ENCODE measurements at places on chromosomes 13 and 19. TPM values are rescaled to one million over a fixed set of nuclear protein-coding genes. Genes with fewer than 3 reads are reported as not detected.

ZNF442 gene
- total RNA-seq = 3.5 TPM

DNA sequence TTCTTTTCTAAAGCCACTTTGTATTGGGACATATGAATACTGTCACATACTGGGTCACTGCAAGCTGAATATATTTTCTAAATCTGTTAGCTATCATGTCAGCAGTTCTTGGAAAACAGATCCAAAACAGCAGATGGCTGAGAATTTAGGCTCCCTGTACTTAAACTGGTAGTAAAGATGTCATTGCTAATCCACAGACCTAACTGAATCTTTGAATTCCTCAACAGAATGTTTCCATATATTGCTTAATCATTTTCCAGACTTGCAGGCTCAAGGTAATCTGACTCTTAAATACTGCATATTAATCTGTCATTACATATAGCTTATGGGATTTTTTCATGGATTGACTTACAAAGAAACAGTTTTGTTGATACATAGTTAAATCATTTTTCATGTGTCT lies 639.0 kb upstream of the KLHL1 start:
- no peak for DNase-seq
- H3K4me3 ChIP-seq = no peak overlapping the region
- no peaks in the 10 kb centered on the region for H3K36me3 ChIP-seq
- no peaks in the 10 kb centered on the region for H3K4me1 ChIP-seq
- H3K27ac ChIP-seq = no peak overlapping the region
- H3K27me3 ChIP-seq = no peaks in the 10 kb centered on the region

GRCh38 chr13:106348075-106348840 lies 187.2 kb downstream of the EFNB2 start:
- H3K4me3 ChIP-seq = no peak overlapping the region
- no peaks in the 10 kb centered on the region for H3K4me1 ChIP-seq
- peaks cover 11% of the 10 kb centered on the region for H3K27me3 ChIP-seq
- no peaks in the 10 kb centered on the region for H3K36me3 ChIP-seq
- no peak for DNase-seq
- no peak overlapping the region for H3K27ac ChIP-seq

GRCh38 chr19:19062454-19063182 lies 1.2 kb upstream of the SLC25A42 start:
- H3K4me3 ChIP-seq = peak overlapping the region; percentile 76
- no peak for DNase-seq
- H3K27me3 ChIP-seq = no peaks in the 10 kb centered on the region
- peaks cover 4% of the 10 kb centered on the region for H3K36me3 ChIP-seq

- no peak overlapping the region for H3K4me3 ChIP-seq
- no peaks in the 10 kb centered on the region for H3K36me3 ChIP-seq
- H3K4me1 ChIP-seq = peaks cover 3% of the 10 kb centered on the region
- DNase-seq = no peak
- H3K27ac ChIP-seq = no peak overlapping the region
These were observed 33.2 kb upstream of the RFC3 start for GRCh38 chr13:33784738-33785137.

SLC8A2 gene
- not detected for total RNA-seq

GRCh38 chr19:46639358-46640182 lies 3.6 kb upstream of the GNG8 start:
- H3K27me3 ChIP-seq = no peaks in the 10 kb centered on the region
- peaks cover 42% of the 10 kb centered on the region for H3K4me1 ChIP-seq
- DNase-seq = no peak
- H3K4me3 ChIP-seq = peak overlapping the region; percentile 69
- H3K27ac ChIP-seq = no peak overlapping the region
- no peaks in the 10 kb centered on the region for H3K36me3 ChIP-seq

HPN gene
- 0.41 TPM for total RNA-seq

- H3K4me3 ChIP-seq = peak overlapping the region; percentile 65
- H3K36me3 ChIP-seq = peaks cover 4% of the 10 kb centered on the region
- no peak overlapping the region for H3K27ac ChIP-seq
These were observed 512 bp downstream of the CC2D1A start for GRCh38 chr19:13906521-13906904.

- no peak for DNase-seq
- no peak overlapping the region for H3K4me3 ChIP-seq
- H3K4me1 ChIP-seq = no peaks in the 10 kb centered on the region
- H3K27me3 ChIP-seq = peaks cover 16% of the 10 kb centered on the region
- H3K36me3 ChIP-seq = no peaks in the 10 kb centered on the region
- H3K27ac ChIP-seq = no peak overlapping the region
These were observed 572 bp downstream of the UGGT2 start for GRCh38 chr13:96052656-96053002.

ERICH6B gene
- total RNA-seq = not detected

CCDC61 gene
- total RNA-seq = 42.9 TPM

KLK12 gene
- total RNA-seq = not detected

- no peaks in the 10 kb centered on the region for H3K27me3 ChIP-seq
- no peak overlapping the region for H3K4me3 ChIP-seq
- no peak overlapping the region for H3K27ac ChIP-seq
- no peaks in the 10 kb centered on the region for H3K4me1 ChIP-seq
- no peaks in the 10 kb centered on the region for H3K36me3 ChIP-seq
These were observed 285.8 kb upstream of the PCDH9 start for GRCh38 chr13:67515895-67516294.

DNA sequence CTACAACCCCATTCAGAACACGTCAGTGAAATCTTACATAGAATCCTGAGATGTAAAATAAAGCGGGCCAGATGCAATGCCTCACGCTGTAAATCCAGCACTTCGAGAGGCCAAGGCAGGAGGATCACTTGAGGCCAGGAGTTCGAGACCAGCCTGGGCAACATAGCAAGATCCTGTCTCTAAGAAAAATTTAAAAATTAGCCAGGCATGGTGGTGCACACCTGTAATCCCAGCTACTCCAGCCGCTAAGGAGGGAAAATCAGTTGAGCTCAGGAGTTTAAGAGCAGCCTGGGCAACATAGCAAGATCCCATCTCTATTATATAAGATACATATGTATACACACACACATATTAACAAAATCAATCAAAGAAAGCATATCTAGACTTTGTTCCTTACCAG lies 41.2 kb downstream of the PEX11G start:
- DNase-seq = no peak
- no peaks in the 10 kb centered on the region for H3K27me3 ChIP-seq
- H3K4me3 ChIP-seq = no peak overlapping the region

- no peaks in the 10 kb centered on the region for H3K4me1 ChIP-seq
- no peaks in the 10 kb centered on the region for H3K27me3 ChIP-seq
- no peak for DNase-seq
- H3K4me3 ChIP-seq = peak overlapping the region; percentile 71
These were observed 619 bp downstream of the MED16 start for GRCh38 chr19:892243-892893.

ZNF737 gene
- total RNA-seq = 34.8 TPM

DNA sequence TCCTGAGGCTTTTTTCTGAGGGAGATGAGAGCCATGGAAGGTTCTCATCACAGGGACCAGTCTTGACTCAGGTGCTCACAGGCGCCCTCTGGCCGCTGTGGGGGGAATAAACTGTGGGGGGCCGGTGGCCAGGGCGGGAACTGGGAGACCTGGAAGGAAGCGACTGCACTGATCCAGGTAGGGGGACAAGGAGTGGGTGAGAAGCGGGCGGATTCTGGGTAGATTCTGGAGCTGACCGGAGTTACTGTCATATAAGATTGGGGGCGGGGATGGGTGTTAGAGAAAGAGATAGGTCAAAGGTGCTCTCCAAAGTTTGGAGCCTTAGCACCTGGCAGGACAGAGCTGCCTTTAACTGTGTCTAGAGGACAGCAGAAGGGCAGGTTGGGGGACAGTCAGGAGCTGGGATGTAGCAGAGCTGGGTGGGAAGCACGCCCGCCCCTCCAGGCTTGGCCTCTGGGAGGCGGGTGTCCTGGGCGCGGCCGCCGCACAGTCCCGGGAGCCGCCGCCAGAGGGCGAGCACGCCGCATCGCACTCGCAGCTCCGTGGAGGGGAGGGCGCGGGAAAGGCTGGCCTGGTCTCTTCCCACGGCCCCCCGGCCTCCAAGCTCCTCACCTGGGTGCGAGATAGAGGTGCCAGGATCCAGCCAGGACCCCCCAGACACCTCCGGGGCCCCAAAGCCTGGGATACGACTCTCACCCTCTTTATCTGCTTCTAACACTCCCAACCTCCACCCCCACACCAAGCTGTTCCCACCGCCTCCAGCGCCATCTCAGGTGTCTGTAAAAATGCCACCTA lies 4.2 kb upstream of the DAND5 start:
- H3K36me3 ChIP-seq = no peaks in the 10 kb centered on the region
- H3K4me1 ChIP-seq = no peaks in the 10 kb centered on the region
- H3K27ac ChIP-seq = no peak overlapping the region
- no peaks in the 10 kb centered on the region for H3K27me3 ChIP-seq
- DNase-seq = peak; percentile 58

DNA sequence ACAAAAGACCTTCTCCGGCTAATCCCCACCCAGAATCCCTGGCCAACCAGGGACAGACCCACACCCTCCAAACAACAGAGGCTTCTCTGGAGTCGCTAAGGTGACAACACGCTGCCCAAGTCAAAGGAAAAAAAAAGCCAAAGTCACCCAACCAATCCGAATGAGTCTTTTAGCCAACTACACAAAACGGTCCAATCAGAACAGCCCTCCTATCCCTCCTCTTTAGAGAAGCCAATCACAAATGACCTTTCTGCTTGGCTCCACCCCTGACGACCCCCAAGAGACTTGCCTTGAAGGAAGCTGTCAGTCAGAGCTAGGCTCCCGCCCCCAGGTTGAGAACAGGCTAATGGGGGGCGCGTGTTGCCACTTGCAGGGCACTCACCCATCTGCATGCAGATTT lies 6.6 kb upstream of the FBXW9 start:
- H3K4me3 ChIP-seq = no peak overlapping the region
- H3K27me3 ChIP-seq = no peaks in the 10 kb centered on the region
- DNase-seq = no peak
- H3K36me3 ChIP-seq = peaks cover 59% of the 10 kb centered on the region

TUBA3C gene
- not detected for total RNA-seq

C19orf53 gene
- total RNA-seq = 78.7 TPM

- H3K36me3 ChIP-seq = no peaks in the 10 kb centered on the region
- H3K27me3 ChIP-seq = no peaks in the 10 kb centered on the region
- no peak overlapping the region for H3K27ac ChIP-seq
- no peak for DNase-seq
- no peaks in the 10 kb centered on the region for H3K4me1 ChIP-seq
- no peak overlapping the region for H3K4me3 ChIP-seq
These were observed 222.5 kb downstream of the OXGR1 start for GRCh38 chr13:96771486-96772367.

All from T-cell (primary cell).